HCT116 (cell line): ENCODE measurements at places on chromosomes 7 and 10.

GRCh38 chr7:100219271-100219737, 445 bp upstream of the PVRIG start:
- DNase-seq: no peak

DNA sequence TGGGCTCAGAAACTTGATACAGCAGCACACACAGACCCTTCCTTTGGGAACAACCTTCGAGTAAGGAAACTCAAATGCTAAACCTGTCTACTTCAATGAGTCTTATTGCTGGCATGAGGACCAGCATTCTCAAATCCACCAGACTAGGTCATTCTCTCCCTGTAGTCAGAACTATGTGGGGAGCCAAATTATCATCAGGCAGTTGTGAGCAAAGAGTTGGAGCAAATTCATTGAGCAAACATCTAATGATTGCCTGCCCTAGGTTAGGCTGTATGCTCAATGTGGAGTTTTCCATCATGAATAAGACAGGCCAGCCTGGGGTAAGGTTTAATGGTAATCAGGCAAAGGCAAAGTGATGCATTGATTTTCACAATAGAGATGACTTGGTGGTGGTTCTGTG, 3.6 kb downstream of the EPDR1 start:
- DNase-seq: no peak

- DNase-seq: no peak
Observed at GRCh38 chr10:120998251-120998650, 147.1 kb downstream of the WDR11 start.

- DNase-seq: no peak
Observed at GRCh38 chr10:9010093-9010492, 955.6 kb downstream of the GATA3 start.

- DNase-seq: no peak
Observed at GRCh38 chr10:103854686-103855391, 537 bp downstream of the SH3PXD2A start.

- DNase-seq: peak; percentile 58
Observed at GRCh38 chr10:784403-785088, 95.1 kb upstream of the DIP2C start.

DNA sequence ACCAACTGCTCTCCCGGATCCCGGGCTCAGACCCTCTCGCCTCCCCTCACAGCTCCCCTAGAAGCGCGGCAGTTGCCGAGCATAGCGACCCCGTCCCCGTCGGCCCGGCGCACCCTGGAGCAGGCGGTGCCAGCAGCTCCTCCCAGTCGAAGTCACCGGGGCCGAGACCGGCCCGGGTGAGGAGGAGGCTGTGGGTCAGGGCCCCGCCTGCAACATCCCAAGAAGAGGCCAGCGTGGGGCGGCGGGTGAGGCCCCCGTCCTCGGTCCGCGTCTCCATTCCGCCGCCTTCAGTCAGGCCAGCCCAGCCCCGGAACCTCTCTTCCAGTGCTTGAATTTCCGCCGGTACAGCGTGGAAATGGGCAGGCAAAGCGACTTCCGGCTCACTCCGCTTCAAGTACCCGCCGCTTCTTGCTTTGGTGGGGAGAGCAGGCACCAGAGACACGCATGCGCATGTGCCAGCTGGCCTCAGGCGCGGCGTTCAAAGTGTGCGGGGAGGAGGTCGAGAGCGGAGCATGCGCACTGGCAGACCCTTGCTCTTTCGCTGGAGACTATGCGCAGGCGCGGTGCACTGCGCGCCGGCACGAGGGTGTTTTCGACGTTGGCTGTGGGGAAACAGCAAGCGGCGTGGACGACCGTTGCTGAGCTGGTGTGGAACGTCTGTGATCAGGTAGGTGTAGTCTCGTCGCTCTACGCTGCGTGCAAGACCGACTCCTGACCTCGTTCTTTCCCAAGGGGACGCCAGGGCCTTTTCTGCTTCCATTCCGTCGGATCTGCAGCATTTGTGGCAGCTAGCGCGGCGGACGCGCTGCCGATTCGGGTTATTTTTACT, at the start of gene C10orf88:
TSS of gene C10orf88 (minus strand) at position 326 of the 829 bp plus-strand sequence. CDS start at position 277, 49 bp downstream.
- peak; percentile 99 for DNase-seq
